ENCODE measurements at places on chromosomes 7 and 10.

DNA sequence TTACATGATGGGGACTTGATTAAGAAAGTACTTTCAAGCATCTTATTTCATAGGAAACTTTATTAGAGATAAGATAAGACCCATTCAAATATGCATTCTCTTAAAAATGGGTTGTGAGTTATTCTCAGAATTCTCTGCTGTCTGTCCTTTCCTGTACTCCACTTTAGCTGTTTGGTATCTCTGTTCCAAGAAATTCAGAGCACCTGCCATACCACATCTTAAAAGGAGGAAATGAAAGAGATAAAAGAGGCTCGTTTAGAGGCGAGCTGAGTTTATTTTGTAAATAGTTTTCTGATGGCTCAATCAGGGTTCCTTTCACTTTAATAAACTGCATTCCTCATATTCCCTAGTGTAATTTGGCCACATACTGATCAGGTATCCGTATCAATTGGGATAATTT, 87.2 kb downstream of the MDFIC start:
- DNase-seq: no peak

DNA sequence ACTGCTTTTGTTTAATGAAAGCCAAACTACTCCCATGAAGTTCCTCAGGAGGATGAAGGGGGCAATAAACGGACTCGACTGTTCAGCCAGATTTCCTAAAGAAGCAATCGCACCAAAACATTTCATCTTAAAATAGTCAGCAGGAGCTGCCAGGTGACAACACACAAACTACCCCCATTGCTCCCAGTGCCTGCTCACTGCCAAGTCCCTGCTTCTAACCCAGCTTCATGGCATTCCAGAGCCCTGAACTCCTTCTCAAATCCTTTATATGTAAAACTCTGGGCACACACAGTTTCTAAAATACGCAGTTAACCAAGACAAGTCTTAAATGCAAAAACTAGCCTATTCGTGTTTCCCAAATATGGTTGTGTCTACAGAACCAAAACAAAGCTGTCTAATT, 110.0 kb downstream of the SORBS1 start:
- no peak for DNase-seq

GRCh38 chr10:10792681-10793080, 225.0 kb upstream of the CELF2 start:
- peak; percentile 60 for DNase-seq

GRCh38 chr7:98165827-98166667, 45.2 kb upstream of the BHLHA15 start:
- DNase-seq: no peak

GRCh38 chr7:463362-463781, 56.3 kb downstream of the PDGFA start:
- DNase-seq: no peak
